ENCODE measurements at places on chromosomes 11 and 22.

- DNase-seq = peak; percentile 5
Measured at GRCh38 chr11:16034074-16034473, 322.3 kb downstream of the SOX6 start.

GRCh38 chr11:130606178-130606577, 157.7 kb downstream of the ADAMTS15 start:
- no peak for DNase-seq

DNA sequence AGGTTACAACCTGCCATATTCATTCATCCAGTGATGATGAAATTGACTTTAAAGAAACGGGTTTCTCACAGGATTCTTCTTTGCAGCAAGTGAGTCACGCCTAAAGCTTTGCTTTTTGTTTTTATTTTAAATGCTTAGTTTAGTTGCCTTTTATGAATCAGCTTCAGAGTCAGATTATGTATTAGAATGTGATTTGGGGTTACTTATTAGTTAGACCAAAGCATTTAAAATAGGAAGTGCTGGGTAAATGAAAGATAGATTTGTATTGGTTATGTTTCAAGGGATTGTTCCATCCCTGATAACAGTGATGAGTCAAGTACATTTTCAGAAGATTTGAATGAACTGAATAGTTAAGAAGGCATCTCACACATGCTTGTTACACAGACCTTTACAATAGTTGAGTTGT, 101.3 kb upstream of the GAL start:
- DNase-seq = no peak

DNA sequence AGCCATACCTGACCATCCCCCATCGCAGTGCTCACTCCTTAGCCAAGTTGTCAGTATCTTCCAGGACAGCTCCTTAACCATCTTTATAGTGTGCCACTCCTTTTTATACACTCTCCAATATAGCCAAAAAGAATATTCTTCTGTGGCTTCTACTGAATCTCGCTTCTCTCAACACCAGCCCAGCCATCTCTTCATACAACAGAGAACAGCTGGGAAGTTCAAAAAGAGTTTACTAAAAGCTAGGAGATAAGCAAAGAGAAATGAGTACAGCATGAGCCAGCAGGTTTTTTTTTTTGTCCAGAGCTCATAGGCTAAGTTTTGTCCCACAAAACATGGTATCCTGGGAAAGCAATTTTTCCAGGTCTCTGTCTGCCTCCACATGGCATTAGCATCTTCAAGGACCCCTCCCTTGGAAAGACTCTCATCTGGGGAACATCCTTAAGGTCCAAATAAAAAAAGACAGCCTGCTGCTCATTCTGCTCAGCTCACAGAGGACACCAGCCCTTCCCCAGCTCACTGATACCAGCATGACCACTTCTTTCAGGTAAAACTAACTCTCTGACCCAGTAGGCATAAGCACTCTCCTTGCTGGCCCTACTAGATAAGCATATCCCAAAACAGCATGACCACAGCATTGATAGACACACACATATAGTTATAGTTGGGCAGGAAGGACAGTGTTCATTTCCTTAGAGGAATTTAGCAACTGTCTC, 48.8 kb upstream of the YWHAH start:
- peak; percentile 91 for DNase-seq

DNA sequence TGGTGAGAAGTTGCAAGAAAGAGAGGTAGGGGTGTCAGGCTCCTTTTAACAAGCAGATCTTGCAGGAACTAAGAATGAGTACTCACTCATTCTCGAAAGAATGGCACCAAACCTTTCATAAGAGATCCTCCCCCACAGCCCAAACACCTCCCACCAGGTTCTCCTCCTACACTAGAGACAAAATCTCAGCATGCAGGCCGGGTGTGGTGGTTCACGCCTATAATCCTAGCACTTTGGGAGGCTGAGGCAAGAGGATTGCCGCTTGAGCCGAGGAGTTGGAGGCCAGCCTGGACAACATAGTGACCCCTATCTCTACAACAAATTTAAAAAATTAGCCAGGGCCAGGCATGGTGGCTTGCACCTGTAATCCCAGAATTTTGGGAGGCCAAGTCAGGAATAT, 11.1 kb downstream of the GRAMD1B start:
- DNase-seq = no peak

DNA sequence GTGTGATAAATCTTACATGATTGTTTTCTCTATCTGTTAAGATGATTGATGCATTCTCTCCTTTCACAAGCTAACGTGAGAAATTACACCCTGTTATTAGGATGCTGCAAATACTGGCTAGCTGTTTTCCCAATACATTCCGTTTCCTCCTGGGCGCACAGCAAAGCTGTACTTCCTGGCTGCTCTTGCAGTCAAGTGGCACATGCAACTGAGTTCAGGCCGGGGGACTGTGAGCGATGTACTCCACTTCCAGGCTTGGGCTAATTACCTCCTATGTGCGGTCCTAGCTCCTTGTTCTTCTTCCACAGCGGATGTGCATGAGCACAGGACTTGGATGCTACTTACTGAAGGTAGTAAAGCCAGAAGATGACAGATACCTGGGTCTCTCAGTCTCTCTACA, 234.9 kb upstream of the SESN3 start:
- no peak for DNase-seq

DNA sequence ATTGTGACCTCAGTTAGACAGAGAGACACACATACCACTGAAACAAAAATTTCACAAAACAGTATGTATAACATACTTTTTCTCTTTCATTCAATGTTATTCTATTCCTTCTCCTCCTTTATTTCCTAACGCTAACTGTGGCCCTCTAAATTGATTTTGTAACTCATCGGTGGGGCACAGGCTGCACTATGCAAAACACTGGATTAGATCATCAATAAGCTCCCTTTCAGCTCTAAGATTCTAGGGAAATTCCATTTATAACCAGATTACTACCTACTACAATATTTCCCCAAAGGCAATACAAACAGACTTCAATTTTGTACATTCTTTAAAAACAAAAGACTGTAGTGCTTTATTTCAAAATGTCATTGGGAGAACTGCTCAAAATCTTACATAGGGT, 6.1 kb downstream of the FJX1 start:
- DNase-seq = no peak

- DNase-seq = no peak
Measured at GRCh38 chr11:2535673-2536439, 91.0 kb downstream of the KCNQ1 start.

- no peak for DNase-seq
Measured at GRCh38 chr11:86664930-86665329, 7.5 kb downstream of the ME3 start.

DNA sequence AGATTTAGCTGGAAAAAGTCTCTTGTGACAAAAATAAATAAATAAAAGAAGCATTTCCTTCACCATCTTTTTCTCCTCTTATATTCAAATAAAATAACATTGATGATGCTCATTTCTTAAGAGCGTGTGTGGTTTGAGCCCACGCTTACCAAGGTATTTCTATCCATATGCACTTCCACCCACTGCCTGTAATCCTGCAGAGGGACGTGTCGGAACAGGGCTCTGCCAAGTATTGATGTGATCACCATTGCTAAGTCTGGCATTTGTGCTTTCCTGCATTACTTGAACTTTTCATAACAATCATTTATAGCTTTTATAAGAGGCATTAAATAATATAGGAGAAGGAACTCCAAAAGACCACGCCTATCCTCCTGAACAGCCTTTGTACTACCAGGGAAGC, 107.6 kb downstream of the SHANK2 start:
- no peak for DNase-seq

GRCh38 chr11:85664615-85665481, at the start of gene CREBZF:
TSS of gene CREBZF (minus strand) at chr11:85665129. CDS start at chr11:85664875, 254 bp downstream.
- peak; percentile 100 for DNase-seq

DNA sequence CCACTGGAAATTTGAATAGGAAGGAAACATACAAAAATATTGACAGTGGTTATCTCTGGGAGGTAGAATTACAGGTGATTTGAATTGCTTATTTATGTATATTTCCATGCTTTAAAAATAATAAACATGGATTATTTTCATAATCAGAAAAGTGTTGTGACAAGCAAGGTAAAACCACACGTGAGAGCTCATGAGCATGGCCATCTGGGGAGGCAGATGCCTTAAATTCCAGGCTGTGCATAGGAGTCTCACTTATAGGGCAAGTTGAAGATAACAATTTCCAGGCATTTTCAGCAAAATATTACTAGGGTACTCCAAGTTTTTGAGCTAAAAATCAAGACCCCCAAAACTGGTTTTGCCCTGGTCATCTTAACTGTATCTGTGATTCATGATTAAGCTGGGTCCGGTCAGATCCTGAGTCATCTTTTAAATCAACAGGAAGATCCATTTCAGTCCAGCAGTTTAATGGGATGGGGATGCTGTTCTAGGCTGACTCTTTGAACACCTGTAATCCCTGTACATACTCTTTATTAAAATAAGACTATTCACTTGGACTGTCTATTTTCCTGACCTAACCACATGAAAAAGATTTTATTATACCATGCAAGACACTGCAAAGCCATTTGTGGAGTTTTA, 115.8 kb upstream of the NARS2 start:
- DNase-seq = no peak

DNA sequence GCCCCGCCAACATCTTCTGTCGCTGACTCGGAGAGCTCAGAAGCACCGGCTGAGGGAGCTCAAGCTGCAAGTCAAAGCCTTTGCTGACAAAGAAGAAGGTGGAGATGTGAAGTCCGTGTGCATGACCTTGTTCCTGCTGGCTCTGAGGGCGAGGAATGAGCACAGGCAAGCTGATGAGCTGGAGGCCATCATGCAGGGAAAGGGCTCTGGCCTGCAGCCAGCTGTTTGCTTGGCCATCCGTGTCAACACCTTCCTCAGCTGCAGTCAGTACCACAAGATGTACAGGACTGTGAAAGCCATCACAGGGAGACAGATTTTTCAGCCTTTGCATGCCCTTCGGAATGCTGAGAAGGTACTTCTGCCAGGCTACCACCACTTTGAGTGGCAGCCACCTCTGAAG, 6.7 kb downstream of the RAG1 start:
- no peak for DNase-seq

- no peak for DNase-seq
Measured at GRCh38 chr22:47143249-47143938, 380.9 kb downstream of the TBC1D22A start.

DNA sequence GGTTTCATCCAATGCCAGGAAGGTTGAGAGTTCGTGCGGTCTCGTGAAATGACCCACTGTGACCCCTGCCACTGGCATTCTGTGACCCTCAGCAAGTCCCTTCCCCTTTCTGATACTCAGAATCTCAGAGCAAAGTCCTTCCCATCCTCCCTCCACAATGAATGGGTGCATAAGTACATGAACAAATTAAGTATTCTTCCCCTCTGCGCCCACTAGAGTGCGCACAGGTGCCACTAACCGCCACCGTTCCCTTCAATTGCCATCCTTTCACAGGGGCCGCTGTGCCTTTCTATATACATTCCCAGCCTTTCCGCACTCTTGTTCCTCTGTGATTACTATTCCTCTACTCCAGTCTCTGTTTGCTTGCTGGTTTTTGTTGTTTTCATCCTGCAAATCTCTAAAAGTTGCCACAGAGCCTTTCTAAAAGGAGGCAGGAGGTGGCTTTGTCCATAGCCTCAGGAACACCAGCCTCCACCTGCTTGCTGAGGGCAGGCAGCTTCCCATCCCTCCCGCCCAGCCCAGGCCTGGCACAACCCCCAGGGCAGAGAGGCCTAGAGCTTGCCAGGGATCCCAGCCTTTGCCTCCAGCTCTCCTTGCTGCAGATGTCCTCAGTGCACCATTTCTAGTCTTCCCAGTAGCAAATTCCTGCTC, 6.7 kb upstream of the AP1B1 start:
- DNase-seq = peak; percentile 89

DNA sequence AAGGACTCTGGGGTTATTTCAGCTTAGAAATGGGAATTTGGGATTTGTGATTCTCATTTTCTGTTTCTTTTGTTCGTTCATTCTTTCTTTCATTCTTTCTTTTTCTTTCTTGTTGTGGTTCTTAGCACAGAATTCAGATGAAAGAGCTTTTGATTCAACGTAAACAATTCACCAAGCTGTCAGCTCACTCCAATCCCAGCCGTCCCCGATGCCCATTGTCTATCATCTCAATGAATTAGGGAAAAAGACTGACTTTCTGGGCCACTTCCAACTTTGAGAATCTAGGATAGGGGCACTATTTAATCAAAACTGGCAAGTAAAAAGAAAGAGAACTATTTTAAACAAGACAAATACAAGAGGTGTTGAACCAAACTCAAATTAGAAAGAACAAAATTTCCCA, 25.1 kb upstream of the TMA7B start:
- DNase-seq = no peak

- DNase-seq = no peak
Measured at GRCh38 chr11:100824041-100824809, 137.1 kb downstream of the ARHGAP42 start.

- DNase-seq = no peak
Measured at GRCh38 chr22:36926721-36927435, 13.4 kb downstream of the CSF2RB start.

DNA sequence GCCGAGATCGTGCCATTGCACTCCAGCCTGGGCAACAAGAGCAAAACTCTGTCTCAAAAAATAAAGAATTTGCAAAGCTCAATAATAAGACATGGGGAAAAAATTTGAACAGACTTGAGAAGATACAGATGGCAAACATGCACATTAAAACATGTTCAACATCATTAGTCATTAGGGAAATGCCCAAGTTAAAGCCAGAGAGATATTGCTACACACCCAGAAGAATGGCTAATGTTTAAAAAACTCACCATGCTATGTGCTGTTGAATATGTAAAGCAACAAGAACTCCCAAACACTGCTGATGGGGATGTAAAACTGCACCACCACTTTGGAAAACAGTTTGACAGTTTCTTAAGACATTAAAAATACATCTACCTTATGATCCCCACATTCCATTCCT, 12.6 kb downstream of the LRRC75B start:
- DNase-seq = no peak

- no peak for DNase-seq
Measured at GRCh38 chr11:279040-279965, 1.1 kb downstream of the NLRP6 start.

DNA sequence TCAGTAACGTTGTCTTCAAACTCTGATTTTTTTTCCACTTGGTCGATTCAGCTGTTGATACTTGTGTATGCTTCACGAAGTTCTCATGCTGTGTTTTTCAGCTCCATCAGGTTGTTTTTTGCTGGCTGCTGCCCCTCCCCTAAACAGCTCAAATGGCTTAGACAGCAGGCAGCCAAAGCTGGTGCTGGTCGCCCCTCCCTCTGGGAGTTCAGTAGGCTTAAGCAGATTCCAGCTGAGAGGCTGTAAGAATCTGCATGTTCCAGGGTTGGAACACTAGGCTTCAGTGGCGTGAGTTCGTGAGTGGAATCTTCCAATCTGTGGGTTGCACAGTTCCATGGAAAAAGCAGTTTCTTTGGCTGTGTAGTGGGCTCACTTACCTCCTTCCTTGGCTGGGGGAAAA, 10.3 kb upstream of the FIBIN start:
- no peak for DNase-seq

All from OCI-M1 (cell line).